Activated T-cell treated with anti-CD3 and anti-CD28 coated beads for 1 hour (primary cell): ENCODE measurements at places on chromosomes 5 and 9.
A peak's percentile ranks its signal among the peaks of the same experiment; 100 is the strongest.

- DNase-seq, result no peak
Observed at GRCh38 chr9:18893046-18893445, 140.0 kb downstream of the SAXO1 start.

- DNase-seq, result no peak
Observed at GRCh38 chr5:80576383-80576782, 6.3 kb upstream of the ANKRD34B start.

- DNase-seq, result no peak
Observed at GRCh38 chr9:134709512-134710270, 68.1 kb downstream of the COL5A1 start.

- DNase-seq, result no peak
Observed at GRCh38 chr5:169099801-169100734, 200.9 kb downstream of the SLIT3 start.

GRCh38 chr9:89808076-89808755, 203.4 kb downstream of the GADD45G start:
- no peak for DNase-seq

- DNase-seq, result peak; percentile 56
Observed at GRCh38 chr9:131635285-131635684, 90.0 kb downstream of the PRRT1B start.
